Fibroblast of lung (primary cell): ENCODE measurements at places on chromosomes 12 and 14. TPM values are rescaled to one million over a fixed set of nuclear protein-coding genes. Genes with fewer than 3 reads are reported as not detected.

DNA sequence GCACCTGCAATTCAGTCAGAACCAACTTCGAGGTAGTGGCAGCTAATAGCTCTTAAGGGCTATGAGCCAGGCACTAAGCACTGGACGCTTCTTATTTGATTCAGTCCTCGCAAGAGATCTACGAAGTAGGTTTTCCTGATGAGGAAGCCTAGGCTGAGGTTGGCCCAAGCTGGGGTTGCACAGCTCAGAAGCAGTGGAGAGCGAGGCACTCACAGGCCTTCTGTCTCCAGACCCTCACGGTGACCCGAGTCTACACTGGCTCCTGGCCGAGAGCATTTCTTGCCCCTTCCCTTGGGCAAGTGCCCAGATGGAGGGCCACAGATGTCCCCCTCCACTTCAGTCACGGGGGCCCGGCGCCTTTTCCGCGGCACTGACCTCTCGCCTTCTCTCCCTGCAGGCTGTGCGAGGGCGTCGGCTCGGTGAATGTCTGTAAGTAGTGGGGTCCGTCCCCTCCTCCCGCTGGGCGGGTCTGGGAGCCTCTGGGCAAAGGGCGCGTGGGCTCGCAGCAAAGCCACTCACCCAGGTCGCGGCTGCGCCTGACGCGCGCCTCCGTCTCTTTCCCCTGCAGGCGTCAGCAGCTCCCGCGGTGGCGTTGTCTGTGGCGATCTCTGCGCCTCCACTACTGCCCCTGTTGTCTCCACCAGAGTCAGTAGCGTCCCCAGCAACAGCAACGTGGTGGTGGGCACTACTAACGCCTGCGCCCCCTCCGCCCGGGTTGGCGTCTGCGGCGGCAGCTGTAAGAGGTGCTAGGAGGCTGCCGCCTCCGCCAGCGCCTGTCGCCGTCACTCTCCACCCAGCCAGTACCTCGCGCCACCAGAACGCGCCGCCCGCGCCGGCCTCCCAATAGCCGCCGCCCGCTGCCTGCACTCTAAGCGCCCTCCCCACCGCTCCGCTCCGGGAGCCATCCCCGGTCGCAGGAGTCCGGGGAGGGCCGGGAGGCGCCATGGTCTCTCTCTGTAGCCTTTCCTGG, 13.1 kb downstream of the KRT83 start:
- DNase-seq: peak; percentile 11

DNA sequence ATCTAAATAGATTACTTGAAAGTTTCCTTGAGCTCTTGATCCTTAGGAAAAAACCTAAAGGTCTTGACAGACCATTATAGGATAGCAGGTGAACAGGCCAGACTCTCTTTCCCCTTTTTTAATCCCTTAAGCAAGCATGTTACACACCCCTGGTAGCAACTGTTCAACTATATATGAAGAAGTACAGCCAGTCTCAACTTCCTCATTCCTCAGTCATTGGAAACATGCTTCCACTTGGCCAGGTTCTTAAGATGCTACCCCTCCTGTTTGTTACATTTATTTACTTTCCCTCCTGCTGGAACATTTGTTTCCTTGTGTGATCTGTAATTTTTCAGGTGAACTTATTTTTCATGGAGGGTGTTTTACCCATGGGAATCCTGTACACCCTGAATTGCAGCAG, 124.1 kb downstream of the ARMH4 start:
- DNase-seq: no peak

- no peak for DNase-seq
Observed at GRCh38 chr14:38947343-38947742, 155.7 kb downstream of the SEC23A start.

- DNase-seq: peak; percentile 83
Observed at GRCh38 chr12:18546399-18546798, 191.4 kb downstream of the PLCZ1 start.

Gene MGST1
- 78.6 and 117 TPM in 2 replicates for total RNA-seq

Gene CNTN1
- total RNA-seq: 0.26 and 0.83 TPM in 2 replicates

- DNase-seq: peak; percentile 63
Observed at GRCh38 chr14:50399251-50400032, 2.8 kb upstream of the CDKL1 start.

DNA sequence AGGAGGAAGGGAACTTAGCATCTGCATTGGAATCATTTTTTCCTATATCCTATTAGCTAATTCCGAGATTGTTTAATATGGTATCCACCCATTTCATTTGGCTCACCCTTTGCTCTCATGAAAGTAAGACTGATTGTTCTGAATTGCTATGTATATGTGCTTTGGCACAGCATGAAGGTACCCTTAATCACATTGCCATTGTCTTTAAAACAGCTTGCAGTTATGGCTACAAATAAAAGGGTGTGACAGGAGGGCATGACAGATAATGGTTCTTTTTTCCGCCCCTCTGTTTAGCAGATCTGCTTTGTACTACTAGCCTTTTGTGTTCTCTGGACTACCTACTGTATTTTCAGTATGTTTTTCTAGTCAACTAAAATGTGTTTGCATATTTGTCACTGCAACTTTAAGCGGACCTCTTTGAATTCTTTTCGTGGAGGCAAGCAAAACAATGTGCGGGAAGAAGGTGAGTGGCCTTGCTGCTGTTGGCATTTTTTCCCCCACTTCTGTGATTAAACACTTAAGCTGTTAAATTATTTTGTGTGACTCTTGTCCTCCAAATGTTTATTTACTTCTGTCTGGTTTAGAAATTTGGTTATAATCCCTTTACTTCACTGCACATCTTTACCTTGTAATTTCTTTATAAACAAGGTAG, 35.8 kb downstream of the FBXO34 start:
- DNase-seq: no peak

GRCh38 chr12:65372574-65372973, 94.1 kb downstream of the MSRB3 start:
- no peak for DNase-seq

Gene NRL
- 0.77 and 0.99 TPM in 2 replicates for total RNA-seq

- no peak for DNase-seq
Observed at GRCh38 chr12:56591126-56591525, 39.0 kb downstream of the BAZ2A start.

GRCh38 chr14:70254476-70254961, 65.8 kb upstream of the SLC8A3 start:
- peak; percentile 10 for DNase-seq

Gene CIROP
- total RNA-seq: 0.17 and 1.0 TPM in 2 replicates

- no peak for DNase-seq
Observed at GRCh38 chr14:101977311-101978071, 13.1 kb downstream of the DYNC1H1 start.

- peak; percentile 35 for DNase-seq
Observed at GRCh38 chr12:95815632-95816212, 25.2 kb upstream of the NTN4 start.

Gene RHEBL1
- 0.33 and 0.51 TPM in 2 replicates for total RNA-seq

- DNase-seq: no peak
Observed at GRCh38 chr12:57046086-57046791, 3.7 kb downstream of the MYO1A start.

DNA sequence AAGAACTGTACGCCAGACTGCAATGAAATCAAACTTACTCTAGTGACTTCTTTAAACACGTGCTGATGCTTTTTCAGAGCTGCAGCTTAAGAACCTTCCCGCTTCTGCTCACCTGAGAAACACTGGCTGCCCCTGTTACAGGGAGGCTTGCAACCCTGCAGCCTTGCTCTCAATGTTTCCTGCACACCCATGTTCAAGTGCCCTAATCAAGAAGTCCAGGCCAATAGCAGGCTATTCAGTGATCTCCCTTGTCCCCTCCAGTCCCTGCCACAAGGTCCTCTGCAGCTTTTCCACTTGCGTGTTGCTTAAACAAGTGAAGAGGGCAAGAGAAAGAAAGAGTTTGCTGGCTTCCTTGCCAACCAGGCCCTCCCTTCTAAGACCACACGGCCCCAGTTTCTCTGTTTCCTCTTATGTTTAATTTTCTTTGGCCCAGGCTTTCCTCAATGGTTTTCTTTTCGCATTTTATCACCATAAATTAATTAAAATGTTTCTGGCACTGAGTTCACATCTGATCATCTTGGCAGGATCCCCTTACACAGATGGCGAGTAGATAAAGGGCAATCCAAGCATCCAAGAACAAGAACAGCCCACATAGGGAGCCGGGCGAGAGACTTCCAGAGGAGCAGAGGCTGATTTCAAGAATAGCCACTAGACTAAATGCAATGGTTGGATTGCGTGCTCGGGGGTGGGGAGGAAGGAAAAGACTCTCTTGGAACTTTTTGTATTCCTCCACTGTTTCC, 82.3 kb upstream of the CDKN3 start:
- DNase-seq: no peak

Gene TMTC1
- 92.5 and 222 TPM in 2 replicates for total RNA-seq

GRCh38 chr14:93045965-93046704, 69.6 kb downstream of the ITPK1 start:
- peak; percentile 95 for DNase-seq

GRCh38 chr14:76080471-76080870, 71.3 kb upstream of the GPATCH2L start:
- DNase-seq: no peak

- DNase-seq: no peak
Observed at GRCh38 chr12:5889381-5890047, 55.5 kb downstream of the ANO2 start.

GRCh38 chr12:47077206-47078085, 2.0 kb upstream of the PCED1B start:
- no peak for DNase-seq
